ENCODE measurements at places on chromosomes 3 and 15. TPM values are rescaled to one million over a fixed set of nuclear protein-coding genes. Genes with fewer than 3 reads are reported as not detected.

- no peak for DNase-seq
Observed at GRCh38 chr15:83929619-83930018, 275.7 kb downstream of the ADAMTSL3 start.

GRCh38 chr3:20556661-20557060, 370.7 kb upstream of the SGO1 start:
- no peak for DNase-seq

DNA sequence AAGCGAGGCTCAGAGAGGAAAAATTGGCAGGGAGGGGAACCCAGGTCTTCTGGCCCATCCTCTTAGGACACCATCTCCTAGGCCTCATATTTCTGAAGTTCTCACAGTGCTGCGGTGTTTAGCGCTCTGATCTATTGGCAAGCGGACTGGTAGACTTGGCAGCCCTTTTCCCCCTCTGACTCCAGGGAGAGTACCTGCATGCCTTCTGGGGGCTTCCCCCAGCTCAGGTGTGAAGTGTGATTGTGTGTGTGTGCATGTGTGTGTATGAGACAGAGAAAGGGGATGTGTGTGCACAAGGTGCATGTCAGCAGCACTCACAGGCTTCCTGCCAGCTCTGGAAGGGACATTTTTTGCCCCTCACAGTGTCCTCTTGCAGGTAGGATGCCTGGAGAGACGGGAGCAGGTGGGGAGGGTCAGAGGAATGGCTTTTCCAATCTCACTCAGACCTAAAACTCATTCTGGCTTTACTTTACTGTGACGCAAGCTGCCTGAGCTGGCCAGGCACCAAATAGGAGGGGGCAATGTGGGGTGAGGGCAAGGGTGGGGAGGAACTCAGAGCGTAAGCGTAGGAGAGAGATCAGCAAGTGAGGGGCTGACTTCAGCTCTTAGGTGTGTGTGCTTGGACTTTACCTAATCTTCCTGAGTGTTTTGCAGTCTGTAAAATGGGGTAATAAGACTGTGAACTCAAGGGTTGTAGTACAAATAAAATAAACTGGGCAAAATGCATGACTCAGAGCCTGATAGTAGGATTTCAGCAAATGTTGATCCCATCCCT, 4.0 kb upstream of the IL17RE start:
- DNase-seq, result peak; percentile 60

DNA sequence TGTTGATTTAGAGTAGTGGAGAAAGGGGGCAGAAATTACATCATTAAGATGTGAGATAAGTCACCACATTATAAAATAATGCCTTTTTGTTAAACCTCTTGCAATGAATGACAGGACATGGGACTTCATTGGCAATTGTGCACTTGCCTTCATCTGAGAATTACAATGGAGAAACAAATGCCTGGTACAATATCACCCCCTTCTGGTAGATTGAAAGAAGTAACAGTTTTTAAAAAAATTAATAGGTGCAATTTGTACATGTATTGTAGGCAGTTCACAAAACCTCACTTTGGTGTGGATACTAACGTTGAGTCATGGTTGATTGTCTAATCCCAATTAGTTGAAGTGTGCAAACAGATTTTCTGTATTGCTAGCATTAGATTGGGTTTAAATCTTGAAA, 4.6 kb upstream of the P2RY14 start:
- no peak for DNase-seq

GRCh38 chr3:127220497-127220896, 27.6 kb downstream of the PRR23E start:
- no peak for DNase-seq

- no peak for DNase-seq
Observed at GRCh38 chr3:42672515-42672914, 12.8 kb upstream of the KLHL40 start.

GOLGA6D gene
- not detected for total RNA-seq

TMEM207 gene
- total RNA-seq, result not detected

SERINC4 gene
- total RNA-seq, result not detected

All from stomach (tissue), 19 donors.